ENCODE measurements at places on chromosomes 5 and 9.

GRCh38 chr9:21969951-21970799 lies 24.0 kb downstream of the CDKN2A start:
- no peak for DNase-seq

DNA sequence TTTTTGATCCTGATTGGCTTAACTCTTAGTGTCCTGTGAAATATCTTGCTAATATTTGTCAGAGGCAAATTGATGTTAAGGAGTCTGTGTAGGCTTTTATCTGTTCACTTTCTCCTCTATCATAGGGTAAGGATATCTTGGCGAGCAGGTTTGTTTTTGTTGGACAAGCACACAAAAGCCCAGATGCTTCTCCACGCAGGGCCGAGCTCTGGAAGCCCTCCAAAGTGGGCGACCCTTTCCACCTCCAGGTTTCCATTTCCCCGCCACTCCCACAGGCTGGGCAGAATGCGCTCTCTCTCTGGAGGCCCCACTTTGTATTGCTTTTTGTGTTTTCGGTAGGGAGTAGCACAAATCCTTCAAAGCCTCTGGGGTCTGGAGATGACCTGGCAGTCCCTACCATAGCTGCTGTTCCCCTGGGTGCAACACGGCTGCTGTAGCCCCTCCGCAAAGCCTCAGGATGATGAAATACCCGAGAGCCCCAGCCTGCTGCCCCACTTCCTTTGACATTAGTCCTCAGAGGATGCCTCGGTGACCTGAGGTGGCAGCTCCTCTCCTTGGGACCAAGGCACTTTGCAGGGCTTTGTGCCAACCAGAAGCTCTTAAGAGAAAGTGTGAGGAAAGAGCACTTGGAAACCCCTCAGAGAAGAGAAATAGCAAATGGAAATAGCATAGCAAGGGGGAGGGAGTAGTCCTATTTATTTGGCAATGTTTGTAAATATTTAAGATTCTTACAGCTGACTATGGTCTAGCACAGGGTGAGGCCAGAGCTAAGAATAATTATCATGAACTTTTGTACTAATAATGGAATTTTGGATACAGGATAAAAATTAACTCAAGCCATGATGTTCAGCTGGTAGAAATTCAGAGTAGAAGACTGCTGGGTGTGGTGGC lies 122.8 kb downstream of the ARHGEF28 start:
- no peak for DNase-seq

DNA sequence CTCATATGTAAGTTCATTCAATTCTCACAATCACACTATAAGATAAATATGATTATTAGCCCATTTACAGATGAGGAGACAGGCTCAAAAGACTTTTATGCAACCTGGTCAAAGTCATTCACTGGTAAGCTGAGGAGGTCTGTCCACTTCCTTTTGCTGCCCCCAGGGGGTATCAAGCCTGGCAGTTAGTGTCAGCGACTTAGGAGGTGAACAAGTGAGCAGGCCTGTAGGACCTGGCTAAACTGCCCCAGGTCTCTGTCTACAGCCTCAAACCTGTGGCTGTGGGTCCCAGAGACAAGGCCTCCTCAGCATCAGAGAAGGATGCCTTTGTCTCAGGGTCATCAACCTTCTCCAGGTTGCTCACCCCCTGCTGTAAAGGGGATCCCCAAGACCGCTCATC lies 10.4 kb downstream of the TGFBI start:
- no peak for DNase-seq

DNA sequence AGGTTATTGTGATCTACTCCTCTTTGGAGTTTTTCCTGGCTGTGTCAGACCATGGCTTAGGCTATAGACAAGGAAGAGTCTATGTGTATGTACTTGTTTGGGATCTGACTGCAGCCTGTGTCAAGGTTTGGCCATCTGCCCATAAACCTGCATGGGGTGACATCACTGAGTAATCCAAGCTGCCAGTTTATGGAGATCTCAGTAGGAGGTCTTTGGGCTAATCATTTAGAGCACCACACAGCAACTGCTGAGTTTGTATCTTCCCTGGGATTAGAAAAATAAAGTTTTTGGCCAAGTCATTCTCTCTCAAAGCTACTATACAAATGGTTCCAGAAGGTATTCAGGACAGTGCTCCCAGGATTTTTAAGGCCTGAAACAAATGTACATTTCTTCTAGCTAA lies 65.5 kb upstream of the HSPB3 start:
- no peak for DNase-seq

DNA sequence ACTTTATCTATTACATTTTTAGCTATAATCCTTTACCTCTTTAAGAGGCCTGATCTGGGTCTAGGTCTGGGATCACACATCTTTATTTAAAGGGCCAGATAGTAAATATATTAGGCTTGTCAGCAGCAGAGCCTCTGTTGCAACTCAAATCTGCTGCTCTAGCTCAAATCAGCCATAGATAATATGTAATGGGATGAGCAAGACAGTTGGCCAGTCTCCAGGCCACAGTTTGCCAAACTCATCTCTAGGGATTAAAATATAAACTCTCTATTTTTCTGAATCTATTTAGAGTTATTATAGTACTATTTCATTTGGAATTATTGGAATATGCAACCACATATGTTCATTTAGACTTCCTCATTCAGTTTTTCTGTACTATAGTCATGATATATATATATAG lies 115.9 kb upstream of the MINAR2 start:
- no peak for DNase-seq

GRCh38 chr5:58718269-58718978 lies 135.5 kb downstream of the RAB3C start:
- no peak for DNase-seq
